NCI-H446 (cell line): ENCODE measurements at places on chromosomes 11 and 22.

GRCh38 chr11:112967082-112967481 is 5.9 kb downstream of the NCAM1 start:
- DNase-seq = no peak

- DNase-seq = no peak
Measured at GRCh38 chr22:25827415-25827814, 85.4 kb downstream of the MYO18B start.

DNA sequence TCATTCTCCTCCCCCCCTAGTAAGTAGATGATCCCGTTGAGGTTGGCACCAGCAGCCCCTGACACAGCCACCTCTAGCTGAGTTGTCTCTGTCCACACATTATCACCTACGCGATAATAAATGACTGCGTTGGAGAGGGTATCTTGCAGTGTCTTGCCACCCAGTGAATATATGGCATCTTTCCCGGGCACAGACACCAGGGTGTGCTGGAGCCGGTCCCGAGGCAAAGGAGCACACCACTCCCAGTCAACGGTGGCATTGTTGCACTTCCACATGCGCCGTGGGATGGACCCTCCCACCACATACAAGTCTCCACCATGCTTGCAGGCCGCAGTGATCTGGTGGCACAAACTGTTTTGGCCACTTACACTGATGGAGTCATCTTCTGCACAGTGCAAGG is 5.4 kb downstream of the KBTBD4 start:
- no peak for DNase-seq

DNA sequence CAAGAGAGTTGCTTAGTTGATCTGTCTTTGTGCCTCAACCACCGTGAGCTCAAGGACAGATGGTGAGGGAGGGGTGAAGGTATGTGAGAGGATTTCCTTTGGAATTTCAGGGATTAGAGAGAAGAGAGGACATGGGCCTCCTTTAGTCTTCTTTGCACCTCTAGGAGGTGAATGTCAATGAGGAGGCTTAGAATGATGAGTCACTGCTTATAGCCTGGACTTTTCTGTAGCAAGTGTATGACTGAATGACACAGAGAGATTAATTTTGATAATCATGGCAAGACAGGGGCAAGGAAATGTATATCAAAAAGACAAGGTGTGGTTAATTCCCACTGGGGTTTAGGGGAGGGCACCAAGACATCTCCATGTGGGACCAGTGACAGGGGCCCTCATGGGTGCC is 947.3 kb upstream of the TENM4 start:
- DNase-seq = no peak

DNA sequence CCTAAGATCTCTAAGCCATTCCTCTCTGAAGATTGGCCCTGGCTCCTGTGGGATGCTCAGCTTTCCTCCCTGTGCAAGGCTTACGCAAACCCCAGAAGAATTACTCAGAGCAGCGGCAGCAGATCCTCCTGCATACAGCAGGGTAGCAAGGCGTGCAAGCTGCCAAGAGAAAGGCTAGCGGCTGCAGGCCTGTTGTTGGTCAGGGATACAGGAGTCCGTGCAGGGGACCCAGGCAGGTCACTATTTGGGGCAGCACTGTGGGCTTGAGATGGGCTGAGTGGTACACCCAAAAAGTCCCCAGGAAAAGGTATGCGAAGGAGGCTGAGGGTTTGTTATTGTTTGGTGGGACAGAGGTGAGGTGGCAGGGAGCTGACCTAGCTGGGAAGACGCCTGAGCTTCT is 1.5 kb downstream of the GLB1L2 start:
- no peak for DNase-seq

DNA sequence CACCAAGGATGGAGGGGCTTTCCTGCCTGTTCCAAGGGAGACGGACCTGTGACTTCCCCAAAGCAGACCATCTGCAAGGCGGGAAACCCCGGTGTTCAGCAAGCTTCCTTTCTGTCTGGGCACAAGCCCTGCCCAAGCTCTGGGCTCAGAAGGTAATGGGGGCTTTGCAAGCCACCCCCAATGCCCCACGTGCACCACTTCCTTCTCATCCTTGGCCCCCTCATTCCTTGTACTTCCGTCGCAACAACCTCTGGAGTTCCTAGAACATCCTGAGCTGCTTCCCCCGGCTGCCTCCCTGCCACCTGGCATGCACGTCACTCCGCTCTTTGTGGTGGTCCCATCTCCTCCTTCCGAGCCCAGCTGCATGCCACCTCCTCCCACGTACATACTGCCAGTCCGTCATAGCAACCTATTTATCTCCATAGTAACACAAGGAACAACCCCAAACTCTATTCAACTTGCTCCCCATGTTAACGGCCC is 3.9 kb downstream of the MYEOV start:
- DNase-seq = no peak

DNA sequence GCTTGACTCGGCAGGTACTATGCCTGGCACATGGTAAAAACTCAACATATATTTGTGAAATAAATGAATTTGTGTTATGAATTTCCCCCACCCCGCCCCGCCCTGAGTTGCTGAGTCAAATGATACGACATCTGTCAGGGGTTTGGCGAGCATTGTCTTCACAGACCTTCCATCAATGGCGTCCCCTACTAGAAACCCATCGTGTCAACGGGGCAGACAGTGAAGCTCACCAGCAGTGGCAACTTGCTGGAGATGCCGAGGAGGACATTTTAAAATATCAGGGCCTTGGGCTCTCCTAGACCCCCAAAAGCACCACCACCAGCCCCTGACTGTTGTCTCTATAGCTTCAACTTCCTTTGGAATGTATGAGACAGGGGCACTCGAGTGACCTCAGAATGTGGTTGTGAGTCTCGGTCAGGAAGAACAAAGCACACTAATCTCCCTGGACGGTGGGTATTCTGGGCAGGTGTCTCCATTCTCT is 761 bp upstream of the NXF1 start:
- no peak for DNase-seq

DNA sequence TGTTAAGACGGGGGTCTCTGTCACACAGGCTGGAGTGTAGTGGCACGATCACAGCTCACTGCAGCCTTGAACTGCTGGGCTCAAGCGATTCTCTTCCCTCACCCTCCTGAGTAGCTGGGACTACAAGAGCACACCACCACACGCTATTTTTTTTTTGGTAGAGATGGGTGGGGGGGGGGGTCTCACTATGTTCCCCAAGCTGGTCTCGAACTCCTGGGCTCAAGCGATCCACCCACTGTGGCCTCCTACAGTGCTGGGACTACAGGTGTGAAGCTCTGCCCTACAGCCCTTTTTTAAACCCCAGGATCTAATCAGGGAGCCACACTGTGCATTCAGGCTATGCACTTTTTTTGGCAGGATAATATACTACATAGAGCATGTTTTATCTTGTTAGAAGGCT is 1.4 kb upstream of the DHCR7 start:
- no peak for DNase-seq

DNA sequence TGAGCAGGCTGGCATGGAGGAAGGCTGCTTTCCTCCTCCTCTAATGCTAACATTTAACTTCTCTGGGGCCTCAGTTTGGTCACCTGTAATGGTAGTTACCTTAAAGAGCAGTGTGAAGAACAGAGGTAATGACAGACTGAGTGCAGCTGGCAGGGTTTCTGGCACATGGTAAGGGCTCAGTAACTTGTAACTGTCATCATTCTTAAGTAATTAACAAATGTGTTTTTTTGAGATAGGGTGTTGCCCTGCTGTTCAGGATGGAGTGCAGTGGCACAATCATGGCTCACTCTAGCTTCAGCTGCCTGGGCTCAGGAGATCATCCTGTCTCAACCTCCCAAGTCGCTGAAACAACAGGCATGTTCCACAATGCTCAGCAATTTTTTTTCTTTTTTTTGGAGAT is 242.0 kb upstream of the SYN3 start:
- DNase-seq = no peak
